K562 (cell line): ENCODE measurements at places on chromosomes 1 and 21.

DNA sequence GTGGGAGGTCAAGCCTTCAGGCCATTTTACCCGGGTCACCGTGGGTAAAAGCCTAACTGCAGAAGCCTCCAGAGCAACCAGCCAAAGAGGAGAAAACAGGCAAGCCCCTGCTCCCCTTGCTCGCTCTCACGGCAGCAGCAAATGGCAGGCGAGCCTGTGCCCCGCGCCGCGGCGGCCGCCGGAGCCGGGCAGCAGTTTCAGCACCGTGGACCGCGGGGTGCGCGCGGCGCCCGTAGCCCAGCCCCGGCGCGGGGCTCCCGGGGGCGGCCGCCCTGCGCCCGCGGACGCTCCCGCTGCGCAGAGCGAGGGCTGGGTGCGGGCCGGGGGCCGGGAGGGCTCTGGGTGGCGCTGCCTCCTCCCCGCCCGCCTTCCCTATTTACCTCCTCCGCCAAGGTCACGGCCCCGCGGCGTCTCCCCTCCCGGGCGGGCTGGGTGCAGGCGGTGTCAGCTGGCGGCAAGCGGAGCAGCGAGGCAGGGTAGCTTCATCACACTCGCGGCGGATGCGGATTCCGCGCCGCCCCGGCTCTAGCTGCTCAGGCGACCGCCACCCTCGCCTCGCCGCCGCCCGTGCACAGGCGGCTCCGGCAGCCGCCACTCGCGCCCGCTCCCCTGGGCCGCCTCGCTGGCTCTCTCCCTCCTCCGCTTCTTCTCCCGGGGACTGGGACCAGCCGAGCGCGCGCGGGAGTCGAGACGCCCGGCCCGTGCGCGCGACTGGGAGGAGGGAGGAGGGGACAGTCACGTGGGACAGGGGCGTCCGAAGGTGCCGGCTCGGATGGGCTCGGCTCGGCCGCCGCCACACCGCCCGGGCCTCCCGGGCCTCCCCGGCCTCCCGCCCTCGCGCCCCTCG lies at the start of gene RGS7:
Gene RGS7 (minus strand): TSS at position 687 of the 847 bp plus-strand sequence.
- DNase-seq = no peak

- DNase-seq = no peak
These were observed 619.9 kb downstream of the ADGRL2 start for GRCh38 chr1:82420584-82420983.

- no peak for DNase-seq
These were observed 74.9 kb downstream of the FASLG start for GRCh38 chr1:172733815-172734214.

- DNase-seq = no peak
These were observed 2.5 kb downstream of the FMN2 start for GRCh38 chr1:240094041-240094722.

GRCh38 chr1:91450260-91450659 lies 45.6 kb upstream of the HFM1 start:
- DNase-seq = no peak

- DNase-seq = no peak
These were observed 97.8 kb downstream of the BEND5 start for GRCh38 chr1:48678710-48679505.

- no peak for DNase-seq
These were observed 32.1 kb downstream of the CD247 start for GRCh38 chr1:167486090-167486824.

DNA sequence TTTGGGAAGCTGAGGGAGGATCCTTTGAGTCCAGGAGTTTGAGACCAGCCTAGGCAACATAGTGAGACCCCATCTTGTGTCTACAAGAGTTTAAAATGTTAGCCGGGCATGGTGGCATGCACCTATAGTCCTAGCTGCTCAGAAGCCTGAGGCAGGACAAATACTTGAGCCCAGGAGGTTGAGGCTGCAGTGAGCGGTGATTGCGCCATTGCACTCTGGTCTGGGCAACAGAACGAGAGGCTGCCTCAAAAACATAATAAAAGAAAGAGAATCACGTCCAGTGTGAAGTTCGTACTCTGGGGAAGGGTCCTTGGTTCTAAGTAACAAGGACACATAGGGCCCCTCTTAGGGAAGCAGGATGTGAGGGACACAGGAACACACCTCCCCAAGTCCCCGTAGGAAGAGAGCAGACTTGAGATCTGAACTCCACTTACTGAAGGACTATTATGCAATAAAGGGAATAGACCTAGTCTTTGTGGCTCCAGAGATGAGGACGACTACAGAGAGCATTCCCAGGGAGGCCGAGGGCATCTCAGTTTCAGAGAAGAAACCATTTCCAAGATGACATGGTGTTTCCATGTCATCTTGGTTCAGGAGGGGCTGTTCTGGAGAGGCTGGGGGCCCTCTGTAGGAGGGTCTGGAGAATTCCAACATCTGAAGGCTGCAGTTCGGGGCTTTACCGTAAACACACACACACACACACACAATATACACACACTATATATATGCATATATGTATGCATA lies 10.8 kb upstream of the ENO1 start:
- DNase-seq = no peak

GRCh38 chr21:16216288-16216962 lies 486.6 kb downstream of the USP25 start:
- DNase-seq = no peak
